Right renal cortex interstitium (tissue), 3 donors: ENCODE measurements at places on chromosomes 2 and 18. TPM values are rescaled to one million over a fixed set of nuclear protein-coding genes. Genes with fewer than 3 reads are reported as not detected.

DNA sequence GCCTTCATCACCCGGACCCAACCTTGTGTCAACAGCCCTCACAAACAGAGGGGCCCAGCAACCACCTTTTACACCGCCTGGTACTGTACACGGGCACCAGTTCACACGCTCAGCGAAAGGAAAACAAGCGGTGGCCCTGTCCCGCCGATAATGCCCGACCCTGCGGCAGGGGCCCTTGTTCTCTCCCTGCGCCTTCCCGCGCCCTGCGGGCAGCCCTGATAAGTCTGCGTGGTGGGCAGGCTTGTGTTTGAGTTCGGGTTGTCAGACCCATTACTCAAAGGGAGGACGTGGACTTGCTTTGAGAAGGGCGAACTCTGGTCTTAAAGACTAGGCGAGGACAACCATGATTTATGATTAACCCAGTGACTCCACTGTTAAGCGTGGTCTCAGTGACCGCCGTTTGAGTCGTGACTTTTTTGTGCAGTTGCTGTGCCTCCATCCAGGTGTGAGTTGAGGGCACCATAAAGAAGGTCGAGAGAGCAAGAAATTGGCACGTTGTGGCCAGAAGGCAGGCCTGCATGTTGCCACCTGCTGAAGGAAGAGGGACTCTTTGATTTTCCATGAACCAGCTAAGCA is 167.4 kb upstream of the GATA6 start:
- DNase-seq, result no peak

DNA sequence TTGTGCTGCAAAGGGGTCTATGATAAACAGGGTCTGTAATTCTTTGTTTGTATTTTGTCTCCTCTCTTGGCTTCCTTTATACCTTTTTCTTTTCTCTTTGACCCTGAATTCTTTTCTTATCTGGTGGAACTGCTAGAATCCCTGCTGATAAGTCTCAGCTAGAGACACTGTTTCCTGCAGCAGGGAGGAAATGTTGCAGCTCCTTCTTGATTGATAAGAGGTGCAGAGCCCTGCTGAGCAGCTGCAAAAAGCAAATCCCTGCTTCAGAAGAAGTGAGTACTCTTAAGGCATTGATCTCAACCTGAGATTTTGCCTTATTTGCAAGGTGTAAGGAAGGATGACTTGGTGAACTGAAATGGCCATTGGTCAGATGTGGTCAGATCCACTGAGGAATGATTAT is 167.8 kb downstream of the NUP35 start:
- DNase-seq, result no peak

NEMP2 gene
- polyA plus RNA-seq, result 12.1 TPM

DNA sequence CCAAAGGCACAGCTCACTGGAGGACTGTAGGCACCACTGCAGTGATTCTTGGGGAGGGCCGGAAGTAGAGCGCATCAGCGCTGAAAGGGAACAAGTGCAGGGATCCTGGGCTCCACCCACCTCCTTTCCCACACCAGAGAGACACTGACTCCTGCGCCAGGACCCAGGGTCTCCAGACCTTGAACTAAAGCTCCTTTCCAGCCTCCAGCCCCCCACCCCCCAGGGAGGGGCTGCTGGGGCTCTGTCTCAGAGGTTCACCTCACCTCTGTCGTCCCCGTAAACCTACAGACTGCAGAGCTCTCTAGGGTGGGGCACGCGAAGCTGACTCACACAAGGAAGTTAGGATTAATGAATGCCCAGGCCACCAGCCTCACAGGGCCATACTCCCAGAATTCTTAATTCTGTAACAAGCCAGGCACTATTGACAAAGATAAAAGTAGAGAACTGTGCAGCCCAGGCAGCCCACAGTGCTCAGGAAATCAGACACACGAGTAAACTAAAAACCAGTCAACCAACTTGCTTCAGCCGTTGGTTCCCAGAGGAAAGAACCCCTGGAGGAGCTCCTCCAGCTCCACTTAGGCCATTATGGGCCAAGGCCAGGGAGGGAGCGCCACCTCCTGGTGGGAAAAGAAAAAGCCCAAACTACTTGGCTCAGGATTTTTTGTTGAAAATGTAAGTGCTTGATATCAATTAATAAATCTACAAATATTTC is 45.1 kb upstream of the ACAA2 start:
- peak; percentile 65 for DNase-seq

FOXI3 gene
- polyA plus RNA-seq, result 0.12 TPM

ERCC3 gene
- polyA plus RNA-seq, result 70.7 TPM

DNA sequence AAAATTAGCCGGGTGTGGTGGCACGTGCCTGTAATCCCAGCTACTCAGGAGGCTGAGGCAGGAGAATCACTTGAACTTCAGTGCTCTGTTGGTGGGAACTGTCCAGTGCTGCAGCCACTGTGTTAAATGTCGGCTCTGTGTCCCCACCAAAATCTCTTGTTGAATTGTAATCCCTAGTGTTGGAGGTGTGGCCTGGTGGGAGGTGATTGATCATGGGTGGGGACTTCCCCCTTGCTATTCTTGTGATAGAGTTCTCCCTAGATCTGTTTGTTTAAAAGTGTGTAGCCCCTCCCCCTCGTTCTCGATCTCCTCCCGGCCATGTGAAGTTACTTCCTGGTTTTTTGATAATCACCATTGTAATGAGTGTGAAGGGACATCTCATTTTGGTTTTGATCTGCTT is 9.8 kb upstream of the RPL31 start:
- no peak for DNase-seq

GRCh38 chr2:43212216-43212835 is 14.1 kb downstream of the ZFP36L2 start:
- no peak for DNase-seq

DNA sequence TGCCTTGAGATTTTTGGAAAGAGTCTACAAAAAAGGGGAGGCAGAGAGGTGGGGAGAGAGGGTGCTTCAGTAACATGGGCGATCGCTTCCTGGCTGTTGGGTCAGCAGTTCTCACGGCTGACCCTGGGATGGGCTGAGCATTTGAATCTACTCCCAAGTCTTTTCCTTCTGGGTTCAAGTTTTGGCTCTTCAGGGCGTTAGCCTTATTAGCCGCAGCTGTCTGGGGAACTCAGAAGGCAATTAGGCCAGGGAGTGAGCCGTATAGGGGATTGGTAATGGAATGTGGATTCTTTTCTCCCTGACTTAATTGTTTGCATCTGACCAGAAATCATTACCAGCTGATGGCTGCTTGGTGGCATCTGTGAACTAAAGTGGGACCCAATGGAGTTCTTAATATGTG is 250.5 kb upstream of the SKOR2 start:
- no peak for DNase-seq
